ENCODE measurements at places on chromosomes 12 and 14.

DNA sequence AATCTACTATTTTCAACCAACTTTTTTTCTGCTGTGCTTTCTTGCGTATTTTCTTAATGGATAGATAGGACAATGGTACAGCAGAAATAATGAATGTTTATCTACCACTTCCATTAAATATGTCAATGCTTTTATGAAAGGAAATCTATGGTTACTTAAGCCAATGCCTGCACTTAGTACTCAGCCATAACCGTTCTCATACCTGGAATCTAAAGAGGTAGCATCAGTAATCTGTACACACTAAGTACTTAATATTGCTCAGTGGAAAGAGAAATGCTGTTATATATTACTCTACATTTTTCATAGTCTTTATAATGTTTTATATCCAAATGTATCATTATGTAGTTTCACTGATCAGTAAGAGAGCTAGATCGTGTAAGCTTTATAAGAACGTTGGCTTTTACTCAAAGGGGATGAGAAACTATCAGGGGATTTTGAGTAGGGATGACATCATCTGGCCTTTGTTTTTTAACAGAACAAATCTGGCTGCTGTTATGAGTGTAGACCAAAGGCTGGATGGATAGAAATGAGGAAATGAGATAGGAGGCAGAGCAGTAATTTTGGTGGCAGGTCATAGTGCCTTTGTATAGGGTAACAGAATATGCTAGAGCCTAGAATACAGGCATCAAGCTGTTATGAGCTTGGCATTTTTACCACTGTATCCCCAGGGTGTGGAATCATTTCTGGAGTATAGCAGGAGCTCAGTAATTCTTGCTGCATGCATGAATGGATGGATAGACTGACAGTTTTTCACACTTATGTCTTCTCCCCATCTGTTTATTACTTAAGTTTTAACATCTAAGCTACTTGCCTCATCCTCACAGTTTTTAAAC is 34.0 kb downstream of the ALG10B start:
- DNase-seq: no peak

- peak; percentile 25 for DNase-seq
These were observed 4.9 kb downstream of the NCKAP1L start for GRCh38 chr12:54502485-54502884.

- no peak for DNase-seq
These were observed 23.2 kb downstream of the AMDHD1 start for GRCh38 chr12:95966287-95966870.

- no peak for DNase-seq
These were observed 49.1 kb upstream of the ANO4 start for GRCh38 chr12:100745378-100746071.

DNA sequence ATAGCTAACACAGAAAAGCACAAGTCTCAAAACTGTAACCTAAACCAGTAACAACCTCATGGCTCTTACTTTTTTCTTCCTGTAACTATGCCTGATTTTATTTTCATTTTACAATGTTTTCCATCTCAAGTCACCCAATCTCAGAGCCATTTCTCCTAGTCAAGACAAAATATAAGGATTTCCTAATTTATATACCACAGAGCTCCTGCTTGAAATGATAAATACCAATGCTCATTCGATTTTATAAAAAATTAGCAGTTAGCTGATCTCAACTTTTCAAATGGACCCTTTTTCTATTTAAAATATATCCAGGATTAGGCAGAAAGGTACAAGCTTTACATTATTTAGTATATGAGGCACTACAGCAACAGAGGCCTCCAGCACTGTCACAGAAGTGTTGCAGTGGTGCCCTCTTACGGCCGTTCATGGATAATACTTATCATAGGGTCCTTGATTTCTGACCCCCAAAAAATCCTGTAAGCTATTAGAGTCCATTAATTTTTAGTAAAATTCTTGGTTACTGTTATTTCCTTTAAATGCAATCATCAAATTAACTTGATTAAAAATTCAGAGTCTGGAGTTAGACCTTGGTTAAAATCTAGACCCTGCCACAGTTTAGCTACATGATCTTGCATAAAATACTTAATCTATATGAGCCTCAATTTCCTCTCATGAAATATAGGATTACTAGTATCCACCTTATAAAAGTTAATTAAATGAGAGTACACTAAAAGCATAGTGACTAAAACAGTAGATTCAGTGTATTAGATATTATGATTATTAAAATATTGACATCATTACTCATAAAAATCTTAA is 68.3 kb downstream of the SEC23A start:
- DNase-seq: no peak
